Activated effector memory CD4-positive, alpha-beta T cell treated with Interleukin-2 at 50 U/mL for 16 hours (primary cell): ENCODE measurements at places on chromosomes 16 and 17.
A peak's percentile ranks its signal among the peaks of the same experiment; 100 is the strongest.

GRCh38 chr17:67435122-67435521 is 58.0 kb downstream of the PITPNC1 start:
- DNase-seq, result peak; percentile 41

- no peak for DNase-seq
Measured at GRCh38 chr16:68564382-68564985, 25.4 kb downstream of the ZFP90 start.

GRCh38 chr17:49576088-49576916 is 631 bp downstream of the NXPH3 start:
- no peak for DNase-seq

DNA sequence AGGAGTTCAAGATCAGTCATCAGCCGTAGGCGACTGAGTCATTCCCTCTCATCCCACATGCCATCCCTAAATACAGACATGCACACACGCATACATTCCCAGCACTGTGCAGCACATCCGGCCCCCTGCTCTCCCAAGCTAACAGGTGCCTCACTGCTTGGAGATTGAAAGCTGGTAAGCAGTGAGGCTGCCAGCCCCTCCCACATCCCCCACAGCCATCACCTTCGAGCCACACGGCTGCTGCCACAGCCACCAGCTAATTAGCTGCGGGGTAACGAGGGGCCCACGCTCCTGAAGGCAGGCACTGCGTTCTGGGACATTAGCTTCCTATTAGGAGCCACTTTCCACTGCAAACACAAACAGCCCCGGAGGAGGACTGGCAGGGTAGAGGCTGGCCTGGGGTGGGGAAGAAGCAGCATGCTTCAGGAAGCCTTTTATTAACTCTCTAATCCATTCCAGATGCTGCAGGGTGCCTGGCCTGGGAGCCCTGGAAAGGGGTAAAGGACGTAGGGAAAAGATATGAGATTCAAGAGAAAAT is 179.6 kb downstream of the CCT6B start:
- no peak for DNase-seq

DNA sequence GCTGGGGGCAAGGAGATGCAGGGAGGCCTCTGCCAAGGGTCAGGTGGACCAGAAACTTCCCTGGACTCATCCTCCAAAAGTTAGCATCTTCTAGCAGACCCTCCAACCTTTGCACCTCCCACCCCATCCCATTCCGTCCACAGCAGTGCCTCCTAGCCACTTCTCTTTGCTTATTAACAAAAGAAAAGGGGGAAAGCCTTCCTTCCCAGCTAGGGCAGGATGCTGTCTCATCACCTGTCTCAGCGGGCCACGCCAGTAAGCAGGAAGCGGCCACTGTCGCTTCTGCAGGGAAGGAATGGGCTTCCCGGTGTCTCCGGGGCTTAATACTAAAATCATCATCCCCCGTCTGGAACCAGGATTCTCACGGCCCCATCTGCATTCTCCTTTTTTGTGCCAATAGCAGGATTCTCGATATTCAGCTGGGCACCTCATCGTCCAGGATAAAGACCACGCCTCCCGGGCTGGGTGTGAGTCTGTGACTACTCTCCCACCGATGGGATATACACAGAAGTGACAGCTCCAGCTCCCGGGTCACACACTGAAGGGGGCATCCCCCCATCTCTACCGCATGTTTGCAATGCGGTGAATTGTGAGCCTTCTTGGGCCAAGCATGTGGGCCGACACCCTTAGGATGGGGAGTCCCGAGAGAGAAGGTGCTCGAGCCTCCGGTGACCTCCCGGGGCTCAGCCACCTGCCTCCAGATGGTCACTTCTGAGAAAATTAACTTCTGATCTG is 15.5 kb upstream of the RBFOX3 start:
- no peak for DNase-seq

- DNase-seq, result no peak
Measured at GRCh38 chr16:58034128-58034685, 8.7 kb downstream of the MMP15 start.
